Esophagus squamous epithelium (tissue), 5 donors: ENCODE measurements at places on chromosomes 7 and 10. TPM values are rescaled to one million over a fixed set of nuclear protein-coding genes. Genes with fewer than 3 reads are reported as not detected.

DNA sequence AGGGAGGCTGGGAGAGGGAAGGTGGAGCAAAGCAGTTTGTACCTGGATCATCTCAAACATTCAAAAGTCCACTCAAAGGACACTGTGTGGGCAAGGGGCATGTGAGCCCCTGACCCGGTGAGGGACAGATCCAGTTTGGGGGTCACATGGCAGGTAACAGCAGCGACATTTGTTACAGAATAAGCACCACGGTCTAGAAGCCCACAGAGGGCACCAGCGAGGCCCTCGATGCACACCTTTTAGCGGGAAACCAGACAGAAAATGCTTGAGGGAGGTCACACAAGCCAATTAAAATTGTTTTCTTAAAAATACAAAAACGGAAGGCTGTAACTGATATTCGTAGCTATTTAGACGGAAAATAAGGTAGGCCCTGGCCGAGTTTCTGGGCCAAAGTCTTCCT, 144.4 kb downstream of the ZMYND11 start:
- DNase-seq, result no peak

DNA sequence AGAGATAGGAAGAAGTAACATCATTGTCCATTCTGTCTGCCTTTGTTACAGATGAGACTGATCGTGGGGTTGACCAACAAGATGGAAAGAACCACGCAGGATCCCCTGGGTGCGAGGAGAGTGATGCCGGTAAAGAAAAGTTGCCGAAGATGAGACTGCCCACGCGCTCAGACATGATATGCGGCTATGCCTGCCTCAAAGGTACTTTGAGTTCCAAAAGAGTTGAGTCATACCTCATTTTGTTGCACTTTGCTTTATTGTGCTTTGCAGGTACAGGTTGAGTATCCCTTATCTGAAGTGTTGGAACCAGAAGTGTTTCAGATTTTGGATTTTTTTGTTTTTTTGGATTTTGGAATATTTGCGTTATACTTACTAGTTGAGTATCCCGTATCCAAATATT, 12.2 kb upstream of the CLCN1 start:
- DNase-seq, result no peak

DNA sequence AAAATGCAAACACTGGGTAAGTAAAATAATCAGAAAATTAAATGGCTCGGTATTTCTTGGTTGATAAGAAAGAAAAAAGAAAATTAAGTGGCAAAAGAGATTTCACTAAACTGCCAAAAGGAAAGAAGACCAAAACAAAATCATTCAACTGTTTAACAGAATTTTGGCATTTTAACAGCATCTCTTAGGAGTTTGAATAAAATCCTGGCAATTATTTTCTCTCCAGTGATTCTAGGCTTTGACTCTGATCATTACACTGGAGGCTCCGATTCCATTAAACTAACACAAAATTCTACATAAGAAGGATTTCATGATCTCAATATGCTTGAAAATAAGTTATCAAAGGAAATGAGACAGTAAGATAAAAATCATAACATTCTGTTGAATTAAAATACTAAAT, 62.3 kb downstream of the ARHGAP21 start:
- no peak for DNase-seq

- DNase-seq, result no peak
These were observed 216.6 kb upstream of the SH2B2 start for GRCh38 chr7:102069931-102070629.

DNA sequence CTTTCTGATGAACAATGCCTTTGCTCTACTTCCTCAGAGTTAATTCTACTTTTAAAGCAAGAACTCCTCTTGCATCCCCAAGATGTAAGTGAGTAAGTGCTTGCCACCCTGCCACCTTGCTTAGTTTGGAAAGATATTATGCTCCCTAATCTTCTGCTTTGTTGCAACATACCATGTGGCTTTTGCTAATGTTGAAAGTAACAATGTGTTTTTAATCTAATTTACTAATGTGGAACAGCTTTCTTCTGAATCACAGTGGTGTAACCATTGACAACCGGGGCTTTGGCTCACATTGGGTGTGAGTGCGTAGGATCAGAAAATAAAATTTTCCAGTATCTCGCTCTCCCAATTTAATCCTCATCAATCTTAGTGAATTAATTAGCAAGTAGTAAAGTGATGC, 254.1 kb upstream of the PTER start:
- DNase-seq, result no peak

GRCh38 chr10:25178411-25178810, 3.6 kb downstream of the GPR158 start:
- DNase-seq, result no peak

GRCh38 chr10:79116368-79116767, 47.6 kb downstream of the ZMIZ1 start:
- DNase-seq, result no peak

GRCh38 chr10:104488439-104488832, 134.8 kb downstream of the CFAP58 start:
- no peak for DNase-seq

- DNase-seq, result no peak
These were observed 41.0 kb downstream of the PTPRN2 start for GRCh38 chr7:158546626-158547025.

IFIT1B gene
- not detected for total RNA-seq

TES gene
- total RNA-seq, result 70.0 TPM

NACAD gene
- not detected for total RNA-seq

ELN gene
- 16.6 TPM for total RNA-seq

UFSP1 gene
- total RNA-seq, result 6.6 TPM
